Stimulated activated CD4-positive, alpha-beta T cell treated with anti-CD3 and anti-CD28 coated beads, Interleukin-12 subunit alpha, Interleukin-12 subunit beta, amount 100 ng/mL, for 4 hours (primary cell): ENCODE measurements at places on chromosomes 7 and 10.
A peak's percentile ranks its signal among the peaks of the same experiment; 100 is the strongest.

GRCh38 chr7:80135309-80136104, 876 bp downstream of the GNAI1 start:
- DNase-seq = peak; percentile 7

DNA sequence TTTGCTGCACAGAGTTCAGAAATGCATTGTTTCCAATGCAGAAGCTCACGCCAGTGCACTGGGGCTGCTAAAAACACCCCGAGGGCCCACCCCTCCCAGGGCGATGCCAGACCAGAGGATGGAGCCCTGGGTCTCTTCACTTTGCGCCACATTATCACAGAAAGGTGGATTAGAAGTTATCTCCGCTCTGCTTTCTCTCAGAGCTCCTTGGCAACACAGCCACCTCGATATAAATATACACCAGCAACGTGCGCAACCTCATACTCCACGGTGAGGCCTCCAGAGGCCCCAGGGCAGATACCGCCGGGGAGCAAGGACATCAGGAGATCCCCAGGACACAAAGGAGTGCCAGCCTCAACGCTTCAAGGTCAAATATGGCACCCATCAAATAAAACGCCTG, 121.0 kb upstream of the TBX20 start:
- DNase-seq = no peak

DNA sequence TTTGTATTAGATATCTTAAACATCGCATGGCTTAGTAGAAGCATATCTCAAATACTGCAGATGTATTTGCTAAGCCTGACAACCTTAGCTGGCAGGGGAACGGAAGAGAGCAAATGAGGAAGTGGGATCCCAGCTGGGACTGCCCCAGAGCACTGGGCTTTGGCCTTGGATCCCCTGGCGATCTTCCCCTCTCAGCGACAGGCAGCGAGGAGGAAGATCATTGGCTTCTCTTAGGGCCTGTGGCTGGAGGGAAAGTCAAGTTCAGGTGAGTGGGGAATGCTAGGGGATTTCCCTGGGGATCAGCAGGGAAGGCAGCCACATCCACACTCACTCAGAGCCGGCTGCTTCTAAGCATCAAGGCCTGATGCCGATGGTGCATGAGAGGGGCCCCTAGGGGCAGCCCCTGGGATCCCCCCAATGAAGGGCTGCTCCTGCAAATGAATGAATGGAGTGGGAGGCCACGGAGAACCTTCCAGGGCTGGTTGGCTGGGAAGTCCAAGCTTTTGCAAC, 42.0 kb downstream of the LYZL2 start:
- DNase-seq = no peak

DNA sequence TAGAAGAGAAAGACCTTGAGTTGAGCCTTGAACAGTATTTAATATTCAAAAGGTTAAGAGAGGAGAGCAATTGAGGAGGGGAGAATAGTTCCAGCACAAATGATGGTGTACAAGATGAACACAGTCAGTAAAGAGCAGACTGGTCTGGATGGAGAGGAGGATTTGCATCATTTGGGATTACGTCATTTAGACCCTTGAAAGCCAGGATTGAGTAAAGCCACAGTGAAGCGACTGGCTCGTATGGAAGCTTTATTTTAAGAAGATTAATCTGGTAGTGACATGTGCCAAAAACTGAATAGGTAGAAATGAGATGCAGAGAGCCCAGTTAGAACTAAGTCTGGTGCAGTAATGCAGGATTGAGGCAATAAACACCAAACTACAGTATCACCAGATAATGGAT, 52.6 kb downstream of the TRUB1 start:
- no peak for DNase-seq

DNA sequence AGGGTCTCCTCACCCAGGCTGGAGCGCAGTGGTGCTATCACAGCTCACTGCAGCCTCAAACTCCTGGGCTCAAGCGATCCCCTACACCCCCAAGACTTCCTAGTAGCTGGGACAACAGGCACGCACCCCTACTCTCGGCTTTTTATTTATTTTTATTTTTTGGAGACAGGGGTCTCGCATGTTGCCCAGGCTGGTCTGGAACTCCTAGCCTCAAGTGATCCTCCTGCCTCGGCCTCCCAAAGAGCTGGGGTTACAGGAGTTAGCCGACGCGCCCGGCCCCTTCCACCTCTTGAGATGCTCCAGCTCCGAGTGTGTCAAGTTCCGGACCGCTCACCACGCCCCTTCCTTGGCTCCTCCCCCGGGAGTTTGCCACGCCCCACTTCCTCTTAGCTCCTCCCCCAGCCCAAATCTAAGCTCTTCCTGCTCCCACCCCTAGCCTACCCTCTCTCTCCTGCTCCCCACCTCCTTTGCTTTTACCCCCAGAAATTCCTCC, 6.3 kb downstream of the NAT16 start:
- DNase-seq = peak; percentile 58

GRCh38 chr7:70712942-70713341, 419.0 kb upstream of the GALNT17 start:
- DNase-seq = no peak

DNA sequence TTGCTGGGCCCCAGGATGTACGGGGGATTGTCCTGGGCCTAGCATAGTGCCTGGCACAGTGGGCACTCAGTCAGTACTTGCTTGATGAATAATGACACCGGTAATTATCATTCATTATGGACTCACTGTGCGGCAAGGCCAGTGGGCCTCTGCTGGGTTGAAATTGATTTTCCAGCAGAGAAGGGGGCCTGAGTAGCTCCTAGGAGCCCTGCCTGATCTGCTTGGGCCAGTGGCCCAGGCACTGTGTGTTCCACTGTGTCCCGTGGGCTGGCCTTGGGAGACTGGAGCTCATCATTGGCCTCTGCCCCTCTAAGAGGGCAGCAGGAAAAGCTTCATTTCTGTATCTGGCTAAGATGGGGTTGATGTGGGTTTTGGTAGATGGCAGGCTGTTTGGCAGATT, 1.4 kb downstream of the CHST3 start:
- DNase-seq = no peak

GRCh38 chr10:106086391-106086790, 1078.1 kb downstream of the SORCS1 start:
- no peak for DNase-seq

GRCh38 chr7:152899548-152900109, 140.1 kb downstream of the ACTR3B start:
- no peak for DNase-seq

DNA sequence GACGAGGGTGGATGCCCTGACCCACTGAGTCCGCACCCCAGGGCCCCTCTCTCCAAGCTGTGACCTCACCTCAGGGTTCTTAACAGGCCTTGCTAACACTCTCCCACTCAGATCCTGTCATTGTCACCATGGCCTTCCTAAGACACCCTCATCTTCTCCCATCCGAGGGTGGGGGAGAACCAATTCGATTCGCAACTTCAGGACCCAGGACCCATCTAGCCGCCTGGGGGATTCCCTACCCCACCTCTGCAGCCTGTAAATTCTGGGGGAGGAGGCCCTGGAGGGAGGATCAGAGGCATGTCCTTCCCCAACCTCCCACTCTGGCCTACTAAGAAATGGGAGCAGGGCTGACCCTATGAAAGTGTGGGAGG, 17.4 kb downstream of the TRIM8 start:
- DNase-seq = no peak

GRCh38 chr10:47046321-47047126, 135.3 kb downstream of the PTPN20 start:
- DNase-seq = no peak

DNA sequence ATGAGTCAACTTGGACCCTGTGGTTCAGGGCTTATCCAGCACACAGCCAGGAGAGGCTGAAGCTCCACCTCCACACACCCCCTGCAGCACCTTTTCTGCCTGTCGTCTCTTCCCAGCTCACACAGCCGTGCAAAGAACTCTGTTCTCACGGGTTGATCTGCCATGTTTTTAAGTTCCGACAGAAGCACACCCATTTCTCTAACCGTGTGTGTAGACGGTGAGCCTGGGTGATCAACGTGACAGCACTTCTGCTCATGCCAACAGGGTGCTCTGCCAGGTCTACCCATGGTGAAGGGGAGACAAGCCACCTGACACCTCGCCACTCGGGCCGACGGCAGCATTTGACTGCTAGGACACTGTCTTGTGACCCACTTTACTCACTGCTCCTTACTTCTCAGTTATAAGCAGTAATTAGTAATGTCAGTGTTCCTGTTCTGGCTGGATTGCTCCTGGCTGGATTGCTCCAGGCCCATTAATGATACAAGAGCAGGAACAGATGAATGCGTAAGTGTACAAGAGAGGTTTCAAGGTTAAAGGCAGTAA, 90.5 kb downstream of the RNF216 start:
- no peak for DNase-seq

DNA sequence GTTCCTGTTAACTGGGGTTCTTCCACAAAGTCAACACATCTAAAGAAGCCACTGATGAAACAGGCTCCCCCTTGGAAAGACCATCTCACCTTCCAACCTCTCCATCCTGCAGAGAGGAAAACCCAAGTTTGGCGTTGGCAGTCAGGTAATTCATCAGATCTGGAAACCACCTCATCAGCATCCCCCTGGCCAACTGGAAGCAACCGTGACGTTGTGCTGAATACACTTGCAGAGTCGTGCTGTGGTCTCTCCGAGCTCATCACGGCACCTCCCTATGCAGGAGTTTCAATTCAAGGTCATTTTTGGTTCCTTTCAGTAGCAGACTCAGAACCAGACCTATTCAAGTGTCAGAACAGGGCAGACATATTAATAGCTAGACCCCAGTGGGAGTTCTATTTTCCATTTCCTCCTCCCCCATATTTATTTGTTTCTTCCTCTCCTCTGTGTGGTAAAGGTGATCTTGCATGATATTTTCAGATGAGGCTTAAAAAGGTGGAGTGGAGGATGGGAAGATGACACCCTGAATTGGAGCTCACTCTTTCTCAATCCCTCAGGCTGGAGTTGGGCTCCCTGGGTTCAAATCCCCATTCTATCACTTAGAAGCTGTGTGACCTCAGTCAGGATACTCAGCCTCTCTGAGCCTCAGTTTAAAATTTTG, 149.1 kb upstream of the ADO start:
- DNase-seq = no peak

DNA sequence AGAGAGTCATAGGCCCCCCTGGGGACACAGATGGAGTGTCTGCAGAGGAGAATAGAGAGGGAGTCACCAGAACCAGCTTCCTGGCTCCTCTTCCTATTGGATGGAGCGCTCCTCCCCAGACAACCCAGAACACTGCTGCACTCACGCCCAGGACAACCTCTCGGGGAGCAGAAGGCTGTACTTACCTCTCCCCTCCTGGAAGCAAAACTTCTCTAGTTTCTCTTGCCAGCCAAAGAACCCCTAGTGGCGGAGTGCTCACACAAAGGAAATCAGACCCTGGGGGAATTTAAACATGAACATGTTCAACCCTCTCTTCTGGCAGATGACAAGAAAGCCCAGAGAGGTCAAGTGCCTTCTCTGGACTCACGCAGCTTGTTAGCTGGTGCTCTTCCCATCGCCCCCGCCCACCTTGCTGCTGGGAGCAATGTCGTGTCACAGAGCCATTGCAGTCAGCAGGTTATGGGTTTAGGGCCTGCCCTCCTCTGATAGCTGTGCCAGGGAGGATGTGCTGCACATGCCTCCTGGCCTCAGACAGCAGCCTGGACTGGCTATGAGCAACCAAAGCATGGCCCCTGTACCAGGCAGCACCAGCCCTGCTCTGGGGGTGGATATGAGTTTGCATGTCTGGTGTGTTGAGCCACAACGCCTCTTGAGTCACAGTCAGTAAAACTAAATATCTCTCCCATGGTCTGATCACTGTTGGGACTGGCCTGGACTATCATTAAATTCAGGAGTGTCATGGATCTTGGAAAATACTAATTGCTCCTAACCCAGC, 84.4 kb downstream of the SLIT1 start:
- DNase-seq = no peak

- DNase-seq = no peak
These were observed 83.7 kb downstream of the DIP2C start for GRCh38 chr10:605632-606325.

- DNase-seq = no peak
These were observed 738.0 kb upstream of the GALNT17 start for GRCh38 chr7:70393956-70394355.

GRCh38 chr10:7928536-7928935, 110.2 kb downstream of the TAF3 start:
- no peak for DNase-seq

GRCh38 chr7:151366880-151367222, 25.2 kb downstream of the NUB1 start:
- no peak for DNase-seq

GRCh38 chr10:125005312-125006187, 63.6 kb downstream of the ZRANB1 start:
- DNase-seq = no peak

DNA sequence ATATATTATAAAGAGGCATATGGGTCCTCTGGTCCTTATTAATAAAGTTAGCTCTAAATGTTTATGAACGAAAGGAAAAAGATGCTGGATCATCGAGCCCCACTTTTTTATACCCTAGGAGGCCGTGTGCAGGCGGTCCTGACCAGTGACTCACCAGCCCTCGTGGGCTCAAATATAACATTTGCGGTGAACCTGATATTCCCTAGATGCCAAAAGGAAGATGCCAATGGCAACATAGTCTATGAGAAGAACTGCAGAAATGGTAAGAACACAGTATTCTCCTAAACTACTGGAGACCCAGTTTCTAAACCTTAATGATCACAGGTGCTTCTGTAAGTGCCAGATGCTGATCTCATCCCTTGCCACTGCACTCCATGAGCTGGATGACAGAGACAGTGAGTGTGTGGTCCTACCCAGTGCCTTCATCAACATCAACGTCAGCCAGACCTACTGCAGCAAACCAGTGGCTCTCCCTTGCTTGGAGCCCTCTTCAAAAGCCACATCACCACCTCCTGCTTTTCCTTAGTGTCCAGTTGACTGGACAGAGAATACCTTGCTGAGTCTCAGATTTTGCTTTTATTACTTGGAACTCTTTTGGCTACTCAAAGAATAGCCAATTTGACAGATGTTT, 7.6 kb downstream of the GPNMB start:
- no peak for DNase-seq
